ENCODE measurements at places on chromosomes 2 and 18.
A peak's percentile ranks its signal among the peaks of the same experiment; 100 is the strongest.

DNA sequence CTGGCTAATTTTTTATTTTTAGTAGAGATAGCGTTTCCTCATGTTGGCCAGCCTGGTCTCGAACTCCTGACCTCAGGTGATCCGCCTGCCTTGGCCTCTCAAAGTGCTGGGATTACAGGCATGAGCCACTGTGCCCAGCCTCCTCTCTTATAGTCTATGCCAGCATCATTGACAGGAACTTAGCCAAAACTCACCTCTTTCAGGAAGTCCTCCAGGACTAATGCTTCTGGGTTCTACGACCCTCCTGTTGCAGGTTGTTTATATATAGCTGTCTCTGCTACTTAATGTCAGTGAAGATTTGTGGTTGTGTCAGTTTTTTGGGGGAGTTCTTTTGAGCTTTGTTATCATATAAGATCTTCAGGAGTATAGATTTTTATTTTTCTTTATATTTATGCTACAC is 112.1 kb upstream of the CDC42EP3 start:
- DNase-seq: no peak

DNA sequence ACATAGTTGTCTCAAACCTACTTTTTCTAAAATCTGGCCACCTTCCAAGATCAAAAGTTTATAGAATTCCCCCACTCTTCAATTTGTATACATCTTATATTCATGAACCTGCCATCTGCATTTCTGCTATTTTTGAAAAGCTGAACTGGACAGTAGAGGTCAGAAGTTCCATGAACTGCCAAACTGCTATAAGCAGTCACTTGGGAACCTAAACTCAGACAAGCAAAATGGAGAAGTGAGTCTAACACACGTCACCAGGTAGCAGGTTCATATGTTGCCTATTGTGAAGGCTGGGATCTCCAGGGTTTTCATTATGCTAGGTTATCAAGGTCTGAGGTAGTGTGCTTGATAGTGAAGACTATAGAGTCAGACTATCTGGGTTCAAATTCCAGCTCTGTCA is 2.0 kb upstream of the MYO1B start:
- DNase-seq: no peak

GRCh38 chr2:17326717-17327116 is 191.5 kb downstream of the RAD51AP2 start:
- no peak for DNase-seq

DNA sequence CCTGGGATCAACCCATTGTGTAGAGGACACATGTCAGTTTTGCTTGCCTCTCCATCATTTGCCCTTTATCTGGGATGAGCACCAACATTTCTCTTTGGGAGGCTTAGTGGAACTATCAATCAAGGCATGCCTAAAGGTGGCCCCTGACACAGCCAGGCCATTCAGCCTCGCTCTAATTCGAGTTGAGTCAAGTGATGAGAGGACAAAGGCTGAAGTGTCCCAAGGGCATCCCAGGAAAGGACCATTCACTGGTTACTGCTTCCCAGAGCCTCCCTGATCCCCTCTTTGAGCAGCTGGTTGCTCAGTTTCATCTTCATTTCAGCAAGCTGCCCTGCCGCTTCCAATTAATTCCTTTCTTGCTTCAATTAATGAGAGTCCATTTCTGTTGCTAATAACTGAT is 63.5 kb downstream of the DNER start:
- no peak for DNase-seq

DNA sequence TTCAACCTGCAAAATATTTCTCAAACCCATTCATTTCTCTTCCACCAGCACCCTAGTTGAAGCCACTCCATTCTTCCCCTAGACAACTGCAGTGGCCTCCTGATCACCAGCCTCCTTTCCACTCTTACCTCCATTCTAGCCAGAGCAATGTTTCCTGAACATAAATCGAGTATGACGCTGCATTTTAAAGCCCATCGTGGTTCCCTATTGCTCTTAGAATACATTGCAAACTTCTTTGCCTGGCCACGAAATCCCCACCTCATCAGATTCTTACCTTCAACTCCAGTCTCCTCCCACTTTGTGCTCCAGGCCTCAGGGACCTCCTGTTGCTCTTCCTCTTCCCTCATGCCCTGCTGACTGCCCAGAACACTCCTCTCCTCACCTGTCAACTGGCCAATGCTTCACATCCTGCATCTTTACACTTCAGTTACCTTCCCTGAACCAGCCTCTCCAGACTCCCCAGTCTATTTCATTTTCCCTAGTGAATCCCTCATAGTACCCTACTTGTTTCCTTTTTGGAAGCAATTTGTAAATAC is 176.5 kb upstream of the CTAGE1 start:
- DNase-seq: no peak

DNA sequence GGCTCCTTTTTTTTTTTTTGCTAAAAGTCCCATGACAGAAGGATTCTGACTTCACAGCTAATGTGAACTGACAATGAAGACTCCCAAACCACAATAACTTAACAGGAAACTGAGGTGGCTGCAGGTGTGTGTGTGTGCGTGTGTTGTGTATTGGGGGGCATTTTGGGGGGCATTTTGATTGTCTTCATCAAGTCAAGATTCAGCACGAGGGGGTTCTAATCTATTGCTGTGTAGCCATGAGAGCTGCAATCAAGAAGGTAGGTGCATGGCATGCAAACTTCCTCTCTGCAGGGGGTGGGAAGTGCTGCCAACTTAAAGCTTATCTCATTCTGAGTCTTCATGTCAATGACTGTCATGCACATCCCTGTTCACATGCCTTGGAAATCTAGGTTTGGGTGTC is 25.2 kb downstream of the SPRED2 start:
- DNase-seq: no peak

GRCh38 chr18:48122376-48122775 is 191.9 kb upstream of the SMAD2 start:
- no peak for DNase-seq

GRCh38 chr2:228602288-228602687 is 420.8 kb upstream of the SPHKAP start:
- DNase-seq: no peak

DNA sequence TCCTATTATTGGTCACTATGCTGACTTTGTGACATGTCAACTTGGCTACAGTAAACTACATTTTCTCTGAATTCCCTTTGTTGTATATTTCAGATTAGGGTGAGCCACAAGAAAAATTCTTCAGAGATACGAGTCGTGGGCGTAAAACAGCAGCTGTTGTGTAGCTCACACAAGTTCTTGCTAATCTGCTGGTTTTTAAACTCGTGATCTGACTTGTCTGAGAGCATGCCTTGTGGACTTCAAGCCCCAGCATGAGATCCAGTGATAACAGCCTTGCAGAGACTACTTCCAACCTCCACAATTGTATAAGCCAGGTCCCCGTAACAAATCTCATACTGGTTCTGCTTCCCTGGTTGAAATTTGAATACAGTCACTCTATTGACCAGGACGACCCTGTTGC is 259.8 kb upstream of the LYPD1 start:
- no peak for DNase-seq

DNA sequence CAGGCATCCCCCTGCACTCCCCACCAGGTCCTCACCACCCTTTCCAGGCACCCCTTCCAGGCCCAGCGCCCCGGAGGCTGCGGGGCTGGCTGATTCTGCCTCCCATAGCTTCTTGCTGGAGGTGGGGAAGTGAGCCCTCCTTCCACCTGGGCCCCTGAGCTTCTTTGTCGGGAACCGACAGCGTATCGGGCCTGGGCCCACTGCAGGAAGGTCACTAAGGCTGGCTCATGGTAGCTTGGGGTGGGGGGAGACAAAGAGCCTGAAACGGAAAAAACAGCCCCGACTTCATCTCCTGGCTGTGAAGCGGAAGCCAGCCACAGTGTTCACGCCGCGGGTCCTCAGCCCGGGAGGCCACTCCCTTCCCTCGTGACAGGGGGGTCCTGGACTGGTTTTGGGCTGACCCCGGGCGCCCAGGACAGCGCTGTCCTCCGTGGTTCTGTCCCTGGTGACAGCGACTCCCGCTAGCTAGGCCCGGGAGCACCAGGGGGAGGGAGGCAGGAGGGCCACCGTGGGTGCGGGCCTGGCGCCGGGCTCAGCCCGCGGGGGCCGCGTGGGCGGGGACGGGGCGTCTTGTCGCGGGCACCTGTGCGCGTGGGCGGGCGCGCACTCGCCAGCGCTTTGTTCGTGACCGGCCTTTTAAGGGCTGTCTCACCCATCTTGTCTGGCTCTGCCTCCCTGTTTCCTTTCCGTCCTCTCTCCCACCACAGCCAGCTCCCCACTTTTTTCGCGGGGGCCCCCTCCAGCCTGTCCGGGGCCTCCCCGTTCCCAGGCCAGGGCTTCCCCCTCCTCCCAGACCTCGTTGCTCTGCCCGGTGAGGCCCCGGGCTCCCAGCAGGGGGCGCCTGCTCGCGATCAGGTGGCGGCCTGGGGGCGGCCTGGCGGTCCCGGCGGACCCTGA is 64.9 kb downstream of the DNMT3A start:
- DNase-seq: peak; percentile 81

- no peak for DNase-seq
These were observed 80.3 kb downstream of the CD28 start for GRCh38 chr2:203786549-203787351.

GRCh38 chr2:136378712-136379595 is 261.0 kb upstream of the CXCR4 start:
- DNase-seq: peak; percentile 69

DNA sequence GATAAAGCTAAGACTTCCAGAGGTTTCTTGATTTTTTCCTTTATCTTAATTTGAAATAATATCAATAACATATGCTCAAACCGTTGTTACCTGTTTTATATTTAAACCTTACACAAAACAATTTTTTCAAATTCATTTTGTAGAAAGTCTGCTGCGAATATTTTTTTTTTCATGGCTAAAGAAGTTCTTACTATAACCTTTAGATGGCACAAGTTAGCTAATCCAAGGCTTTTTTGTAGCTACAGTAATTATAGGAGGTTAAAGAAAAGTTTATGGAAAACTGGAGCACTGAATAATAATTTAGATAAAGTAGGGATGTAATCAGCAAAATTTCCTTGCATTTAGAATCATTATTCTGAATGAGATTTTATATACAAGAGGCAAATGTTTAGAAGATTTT is 78.0 kb upstream of the PNPT1 start:
- no peak for DNase-seq

All from WTC11 (cell line).